ENCODE measurements at places on chromosomes 2 and 18. TPM values are rescaled to one million over a fixed set of nuclear protein-coding genes. Genes with fewer than 3 reads are reported as not detected.

GRCh38 chr2:85601771-85602475, 575 bp downstream of the TMEM150A start:
- peak overlapping the region; percentile 89 for H3K4me3 ChIP-seq
- no peaks in the 10 kb centered on the region for H3K27me3 ChIP-seq
- H3K36me3 ChIP-seq: no peaks in the 10 kb centered on the region
- peak; percentile 78 for DNase-seq

ACTR2 gene
- total RNA-seq: 186 TPM

- H3K4me1 ChIP-seq: peaks cover 4% of the 10 kb centered on the region
- no peak for DNase-seq
- H3K36me3 ChIP-seq: no peaks in the 10 kb centered on the region
- no peak overlapping the region for H3K4me3 ChIP-seq
- no peak overlapping the region for H3K27ac ChIP-seq
- H3K27me3 ChIP-seq: no peaks in the 10 kb centered on the region
These were observed 76.9 kb downstream of the MYO1B start for GRCh38 chr2:191321861-191322662.

DNA sequence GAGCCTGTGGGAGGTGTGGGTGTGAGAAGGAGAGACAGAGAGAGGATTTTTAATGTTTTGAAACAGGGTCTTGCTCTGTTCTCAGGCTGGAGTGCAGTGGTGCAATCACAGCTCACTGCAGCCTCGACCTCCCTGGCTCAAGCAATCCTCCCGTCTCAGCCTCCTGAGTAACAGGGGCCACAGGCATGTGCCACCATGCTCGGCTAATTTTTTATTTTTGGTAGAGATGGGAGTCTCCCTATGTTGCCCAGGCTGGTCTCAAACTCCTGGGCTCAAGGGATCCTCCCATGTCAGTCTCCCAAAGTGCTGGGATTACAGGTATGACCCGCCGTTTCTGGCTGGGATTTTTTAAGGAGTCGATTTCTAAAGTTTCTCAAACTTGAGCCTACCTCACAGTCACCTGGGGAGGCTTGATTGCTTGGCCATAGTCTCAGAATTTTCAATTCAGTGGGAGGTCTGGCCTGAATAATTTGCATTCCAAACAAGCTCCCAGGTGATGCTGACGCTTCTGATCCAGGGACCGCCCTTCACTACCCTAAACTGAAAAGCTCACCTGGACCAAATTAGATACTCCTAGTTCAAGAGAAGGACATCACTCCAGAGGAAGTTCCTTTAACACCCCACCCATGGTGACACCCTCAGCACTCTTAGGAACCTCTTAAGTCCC, 70.8 kb upstream of the SLC1A4 start:
- no peaks in the 10 kb centered on the region for H3K4me1 ChIP-seq
- no peaks in the 10 kb centered on the region for H3K27me3 ChIP-seq
- H3K4me3 ChIP-seq: no peak overlapping the region
- peak overlapping the region; percentile 70 for H3K27ac ChIP-seq

DNA sequence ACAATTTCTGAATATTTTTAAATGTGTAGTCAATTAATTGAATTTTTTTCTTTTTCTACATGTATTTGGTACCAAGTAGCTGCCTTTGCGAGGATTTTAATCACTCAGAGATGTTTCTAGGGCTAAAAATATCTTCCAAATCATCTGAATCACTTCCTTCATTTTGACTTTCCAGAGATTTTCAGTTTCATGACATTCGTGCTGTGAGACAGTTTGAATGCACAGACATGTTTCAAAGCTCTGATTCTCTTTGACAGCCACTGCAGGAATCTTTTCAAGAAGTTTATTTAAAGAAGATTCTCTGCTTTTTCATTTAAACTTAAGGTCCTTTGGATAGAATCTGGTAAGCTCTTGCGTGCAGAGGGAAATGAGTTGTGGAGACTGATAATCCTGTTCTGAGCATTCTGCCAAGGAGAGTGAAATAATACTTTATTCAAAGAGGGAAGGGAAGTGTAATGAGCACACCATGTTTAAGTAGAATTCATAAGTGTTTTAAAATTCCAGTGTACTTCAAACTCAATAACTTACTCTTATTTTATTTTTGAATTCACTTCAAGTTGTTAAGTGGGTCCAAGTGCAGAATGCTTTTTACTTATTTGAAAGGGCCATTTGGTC, 9.7 kb downstream of the CYBRD1 start:
- no peaks in the 10 kb centered on the region for H3K36me3 ChIP-seq
- no peak for DNase-seq
- peak overlapping the region; percentile 50 for H3K27ac ChIP-seq
- H3K27me3 ChIP-seq: no peaks in the 10 kb centered on the region

GRCh38 chr2:186456941-186457340, 29.1 kb upstream of the ZC3H15 start:
- H3K27ac ChIP-seq: no peak overlapping the region
- H3K4me3 ChIP-seq: no peak overlapping the region
- H3K27me3 ChIP-seq: no peaks in the 10 kb centered on the region
- DNase-seq: no peak

DNA sequence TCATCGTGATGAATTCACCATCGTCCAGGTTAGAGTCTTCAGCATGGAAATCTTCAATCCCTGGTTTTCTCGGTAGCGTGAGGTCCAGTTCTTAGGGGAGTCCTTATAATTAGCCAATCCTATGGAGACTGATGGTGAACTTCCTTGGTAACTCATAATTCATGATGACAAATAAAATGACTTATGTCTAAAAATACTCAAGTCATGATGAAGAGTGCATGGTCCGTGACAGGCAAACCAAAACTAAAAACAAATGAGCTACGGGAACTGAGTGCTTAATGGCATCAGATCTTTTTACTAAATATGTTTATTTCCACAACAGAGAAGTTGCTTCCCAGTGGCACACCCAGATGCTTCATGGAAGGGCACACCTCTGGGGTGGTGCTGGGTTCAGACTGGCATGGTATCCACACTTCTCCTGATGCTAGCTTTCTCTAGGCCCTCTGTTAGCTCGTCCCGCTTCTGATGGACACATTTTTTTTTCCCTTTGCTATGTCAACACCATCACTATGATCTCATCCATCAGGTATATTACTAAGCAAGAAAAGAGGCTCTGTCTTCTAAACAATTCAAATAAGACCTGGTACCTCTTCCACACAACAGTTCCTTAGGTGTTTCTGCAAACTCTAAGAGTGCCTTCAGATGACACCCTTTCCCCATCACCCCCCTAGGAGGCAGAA, 92.8 kb upstream of the NEDD4L start:
- no peak overlapping the region for H3K27ac ChIP-seq
- H3K27me3 ChIP-seq: no peaks in the 10 kb centered on the region
- no peak for DNase-seq
- H3K4me3 ChIP-seq: no peak overlapping the region

GRCh38 chr2:239865059-239865639, 160.0 kb downstream of the NDUFA10 start:
- H3K27me3 ChIP-seq: no peaks in the 10 kb centered on the region
- DNase-seq: no peak

DNA sequence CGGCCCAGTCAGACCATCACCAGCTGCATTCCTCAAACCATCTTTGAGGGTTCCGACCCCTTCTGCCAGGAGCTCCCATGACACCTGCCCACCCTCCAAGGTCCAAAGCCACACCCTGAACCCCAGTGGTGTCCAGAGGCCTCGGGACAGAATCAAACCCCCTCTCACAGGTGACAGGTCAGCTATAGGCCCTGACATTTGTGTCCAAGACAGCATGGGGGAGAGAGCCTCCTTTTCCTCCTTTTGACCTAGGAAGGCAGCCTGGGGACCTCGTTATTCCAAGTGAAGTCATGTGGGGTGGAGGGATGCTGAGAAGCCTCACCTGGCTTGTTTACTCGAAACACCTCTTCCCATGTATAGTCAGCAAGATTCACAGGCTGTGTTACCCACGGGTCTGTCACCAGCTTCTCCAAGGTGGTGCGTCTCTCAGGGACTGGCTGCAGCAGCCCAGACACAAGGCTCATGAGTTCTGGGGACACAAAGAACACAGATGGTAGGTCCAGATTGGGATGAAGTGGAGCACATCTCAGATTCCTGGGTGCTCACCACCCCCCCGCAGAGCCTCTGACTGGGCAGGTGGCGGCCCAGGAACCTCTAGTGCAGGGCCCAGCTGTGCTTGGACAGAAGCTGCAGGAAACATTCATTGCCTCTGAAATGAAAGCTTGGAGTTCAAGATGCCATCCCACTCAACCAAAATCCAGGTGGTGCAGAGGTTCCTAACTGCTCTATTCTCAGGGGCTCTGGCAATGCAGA, 5.1 kb upstream of the MTERF4 start:
- H3K4me1 ChIP-seq: no peaks in the 10 kb centered on the region
- H3K27me3 ChIP-seq: no peaks in the 10 kb centered on the region

- H3K4me1 ChIP-seq: peaks cover 20% of the 10 kb centered on the region
- H3K4me3 ChIP-seq: no peak overlapping the region
- no peaks in the 10 kb centered on the region for H3K27me3 ChIP-seq
- no peak for DNase-seq
These were observed 23.3 kb downstream of the MARCHF7 start for GRCh38 chr2:159735648-159736047.

DNA sequence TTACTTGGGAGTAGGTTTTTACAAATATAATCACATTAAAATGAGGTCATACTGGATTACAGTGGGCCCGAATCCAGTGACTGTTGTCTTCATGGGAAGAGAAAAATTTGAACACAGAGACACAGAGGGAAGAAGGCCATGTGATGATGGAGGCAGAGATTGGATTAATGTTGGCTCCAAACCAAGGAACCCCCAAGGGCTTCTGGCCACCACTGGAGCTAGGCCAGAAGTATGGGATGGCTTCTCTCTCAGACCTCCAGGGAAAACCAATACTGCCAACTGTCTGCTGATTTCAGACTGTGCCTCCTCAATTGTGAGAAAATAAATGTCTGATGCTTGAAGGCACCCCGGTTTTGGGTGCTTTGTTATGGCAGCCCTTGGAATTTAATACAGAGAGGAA, 76.0 kb downstream of the ALPK2 start:
- DNase-seq: no peak
- no peaks in the 10 kb centered on the region for H3K27me3 ChIP-seq
- no peak overlapping the region for H3K27ac ChIP-seq
- no peak overlapping the region for H3K4me3 ChIP-seq
- H3K36me3 ChIP-seq: no peaks in the 10 kb centered on the region

SERPINB2 gene
- total RNA-seq: not detected

ANKRD30B gene
- 0.04 TPM for total RNA-seq

- no peak overlapping the region for H3K27ac ChIP-seq
- H3K36me3 ChIP-seq: no peaks in the 10 kb centered on the region
- no peak for DNase-seq
- no peaks in the 10 kb centered on the region for H3K27me3 ChIP-seq
- H3K4me1 ChIP-seq: no peaks in the 10 kb centered on the region
- H3K4me3 ChIP-seq: no peak overlapping the region
These were observed 1106.6 kb upstream of the FAM98A start for GRCh38 chr2:34705551-34706247.

AGXT gene
- not detected for total RNA-seq

DNA sequence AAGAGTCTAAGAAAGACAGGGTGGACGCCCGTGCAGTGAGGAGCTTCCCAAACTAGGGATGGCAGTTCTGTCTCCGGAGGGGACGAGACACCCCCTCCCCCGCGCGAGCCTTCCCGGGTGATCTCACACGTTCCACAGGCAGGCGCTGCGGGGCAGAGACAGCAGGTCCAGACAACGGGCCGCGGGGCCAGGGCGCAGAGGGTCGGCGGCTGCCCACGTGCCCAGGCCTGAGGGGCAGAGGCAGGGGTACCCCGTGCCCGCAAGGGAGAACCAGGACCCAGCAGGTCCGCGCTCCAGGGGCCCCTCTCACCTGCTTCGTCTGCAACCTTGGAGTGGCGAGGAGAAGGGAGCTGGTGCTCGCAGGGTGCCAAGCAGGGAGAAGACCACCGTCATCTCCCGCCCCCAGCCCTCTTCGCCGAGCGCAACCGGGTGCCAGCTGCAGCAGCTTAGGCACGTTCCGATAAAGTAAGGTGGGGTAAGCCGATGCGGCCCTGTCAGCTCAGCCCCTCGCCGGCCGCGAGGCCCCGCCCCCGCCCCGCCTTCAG, at the start of gene GPR155:
Gene GPR155, minus strand, starts transcription at position 467 of the 545 bp plus-strand sequence. CDS start 5,073 bp downstream, outside the sequence.
- no peaks in the 10 kb centered on the region for H3K36me3 ChIP-seq
- peaks cover 3% of the 10 kb centered on the region for H3K4me1 ChIP-seq
- peak; percentile 82 for DNase-seq

DNA sequence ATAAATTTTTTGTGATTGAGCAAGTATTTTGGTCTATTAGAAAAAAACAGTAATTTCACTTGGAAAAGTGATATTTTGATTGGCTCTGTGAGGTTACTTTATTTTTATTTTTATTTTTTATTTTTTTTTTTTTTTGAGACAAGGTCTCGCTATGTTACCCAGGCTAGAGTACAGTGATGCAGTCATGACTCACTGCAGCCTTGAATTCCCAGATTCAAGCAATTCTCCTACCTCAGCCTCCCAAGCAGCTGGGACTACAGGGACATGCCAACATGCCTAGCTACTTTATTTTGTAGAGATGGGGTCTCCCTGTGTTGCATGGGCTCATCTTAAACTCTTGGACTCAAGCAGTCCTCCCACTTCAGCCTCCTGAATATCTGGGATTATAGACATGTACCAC, 60.9 kb upstream of the MGAT5 start:
- H3K27me3 ChIP-seq: no peaks in the 10 kb centered on the region
- peak overlapping the region; percentile 82 for H3K27ac ChIP-seq
- no peaks in the 10 kb centered on the region for H3K36me3 ChIP-seq
- peak; percentile 75 for DNase-seq

DPP4 gene
- total RNA-seq: 21.9 TPM
